ENCODE measurements at places on chromosomes 5 and 9. TPM values are rescaled to one million over a fixed set of nuclear protein-coding genes. Genes with fewer than 3 reads are reported as not detected.

Gene PCDHGA10
- total RNA-seq = 5.1 TPM

Gene INSL6
- total RNA-seq = not detected

Gene OR1J2
- total RNA-seq = not detected

- DNase-seq = no peak
These were observed 183.4 kb downstream of the DMRT2 start for GRCh38 chr9:1233568-1233967.

DNA sequence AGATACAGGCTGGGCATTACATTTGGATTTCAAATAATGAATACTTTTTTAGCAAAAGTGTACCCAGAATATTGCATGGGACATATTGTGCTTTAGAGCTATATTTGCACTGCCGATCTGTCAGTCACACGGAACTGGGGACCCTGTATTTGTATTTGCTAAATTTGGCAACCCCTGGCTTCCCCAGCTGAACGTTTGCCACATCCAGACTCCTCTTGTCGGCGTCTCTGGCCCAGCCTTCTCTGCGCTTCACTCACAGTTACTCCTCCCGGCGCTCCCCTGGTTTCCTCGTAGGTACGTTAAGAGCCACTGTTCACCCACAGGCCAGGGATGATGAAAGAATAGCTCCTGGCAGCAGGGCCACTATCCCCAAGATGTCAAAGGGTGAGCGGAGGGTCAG, 58.7 kb downstream of the NSUN2 start:
- DNase-seq = no peak

DNA sequence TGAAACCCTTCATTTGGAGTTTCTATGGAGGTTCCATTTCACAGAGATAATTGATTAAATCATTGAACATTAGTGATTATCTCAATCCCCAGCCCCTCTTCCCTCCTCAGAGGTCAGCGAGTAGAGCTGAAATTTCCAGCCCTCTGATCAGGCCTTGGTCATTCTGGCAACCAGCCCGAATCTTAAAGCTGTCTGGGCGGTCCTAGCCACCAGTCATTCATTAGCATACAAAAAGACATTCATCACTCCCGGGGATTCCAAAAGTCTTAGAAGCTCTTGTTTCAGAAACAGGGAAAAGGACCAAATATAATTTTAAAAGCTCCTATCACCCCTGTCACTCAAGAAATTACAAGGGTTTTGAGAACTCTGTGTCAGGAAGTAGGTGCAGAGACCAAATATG, 41.3 kb downstream of the ZNF474 start:
- DNase-seq = peak; percentile 88

DNA sequence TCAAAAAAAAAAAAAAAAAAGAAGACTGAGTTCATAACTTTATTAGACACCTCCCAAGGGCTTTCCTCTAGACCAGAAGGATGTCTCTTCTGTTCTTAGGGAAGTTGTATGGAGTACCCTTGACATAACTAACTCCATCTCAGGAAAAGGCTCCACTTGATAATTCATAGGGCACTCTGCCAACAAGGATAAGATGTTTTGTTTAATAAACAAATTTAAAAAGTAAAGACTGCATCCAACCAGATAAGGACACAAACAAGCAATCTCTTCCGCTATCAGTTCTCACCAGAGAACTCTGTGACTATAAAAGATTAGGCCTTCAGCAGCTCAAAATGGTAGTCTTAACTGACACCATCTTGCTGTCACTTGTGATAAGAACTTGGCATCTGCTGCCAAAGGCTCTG, 65.8 kb downstream of the SFXN1 start:
- no peak for DNase-seq

GRCh38 chr5:81314581-81314980, 13.2 kb downstream of the ZCCHC9 start:
- DNase-seq = no peak

DNA sequence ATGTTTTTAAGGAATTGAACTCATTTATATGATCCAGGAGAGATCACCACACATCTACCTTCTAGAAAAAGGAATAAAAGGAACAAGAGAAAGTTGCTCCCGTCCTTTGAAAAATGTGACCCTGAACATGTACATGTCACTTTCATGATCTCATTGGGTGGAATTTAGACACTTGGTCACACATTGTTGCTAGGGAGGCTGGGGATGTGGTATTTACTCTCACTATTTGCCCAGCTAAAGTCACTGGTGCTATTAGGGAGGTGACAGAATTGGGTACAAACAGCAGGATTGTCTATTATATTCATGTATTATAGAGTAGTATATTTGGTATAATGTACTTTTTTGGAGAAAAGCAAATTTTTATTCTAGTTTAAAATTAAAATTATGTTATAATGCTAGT, 2.1 kb upstream of the CDH10 start:
- no peak for DNase-seq

DNA sequence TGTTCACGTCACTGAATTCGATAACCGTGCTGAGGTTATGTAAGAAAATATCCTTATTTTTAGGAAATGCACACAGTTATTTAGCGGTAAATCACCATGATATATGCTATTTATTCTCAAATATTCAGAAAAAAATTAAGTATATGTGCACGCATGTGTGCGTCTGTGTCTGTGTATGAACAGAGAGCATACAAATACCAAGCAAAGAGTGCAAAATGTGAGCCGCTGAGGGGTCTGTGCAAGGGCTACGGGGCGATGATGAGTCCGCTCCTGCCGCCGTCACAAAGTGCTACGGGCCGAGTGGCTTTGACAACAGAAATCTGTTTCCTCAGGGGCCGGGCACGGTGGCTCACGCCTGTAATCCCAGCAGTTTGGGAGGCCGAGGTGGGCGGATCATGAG, 6.9 kb upstream of the UCK1 start:
- DNase-seq = no peak

DNA sequence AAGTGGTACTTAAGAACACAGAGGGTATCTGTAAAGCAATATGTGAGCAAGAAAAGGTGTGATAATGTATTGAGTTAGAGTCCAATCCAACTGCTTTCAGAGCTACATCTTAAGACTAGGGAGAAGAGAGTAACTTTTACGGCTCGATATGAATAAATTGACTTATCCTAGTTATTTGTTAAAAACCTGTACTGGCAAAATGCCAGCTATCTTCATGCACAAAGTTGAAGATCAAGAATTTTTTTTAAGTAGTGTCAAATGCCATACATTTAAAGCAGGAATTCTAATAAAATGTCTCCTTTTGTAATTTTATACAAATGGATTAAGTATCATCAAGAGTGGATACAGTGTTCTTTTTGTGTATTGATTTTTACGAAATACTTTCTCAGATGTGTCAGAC, 305.2 kb downstream of the KIAA0825 start:
- DNase-seq = no peak
